Esophagus (tissue), 2 donors: ENCODE measurements at places on chromosomes 16 and 17. TPM values are rescaled to one million over a fixed set of nuclear protein-coding genes. Genes with fewer than 3 reads are reported as not detected.

Gene PRCD
- polyA plus RNA-seq: 1.2 TPM

Gene LPO
- not detected for polyA plus RNA-seq

Gene CES1
- 48.1 TPM for polyA plus RNA-seq

Gene SECTM1
- polyA plus RNA-seq: 10.8 TPM

Gene TBC1D3G
- polyA plus RNA-seq: not detected

Gene PYCARD
- polyA plus RNA-seq: 79.2 TPM

Gene FUS
- polyA plus RNA-seq: 170 TPM

Gene TMEM208
- polyA plus RNA-seq: 83.1 TPM

Gene ATP1B2
- 0.51 TPM for polyA plus RNA-seq

Gene SDK2
- polyA plus RNA-seq: 0.55 TPM

Gene PERCC1
- not detected for polyA plus RNA-seq

Gene RARA
- polyA plus RNA-seq: 6.6 TPM

Gene KRT33B
- 0.12 TPM for polyA plus RNA-seq

Gene CHST5
- polyA plus RNA-seq: 0.13 TPM

Gene CTRL
- polyA plus RNA-seq: 0.77 TPM

Gene OSGIN1
- polyA plus RNA-seq: 6.0 TPM

Gene SMURF2
- polyA plus RNA-seq: 3.1 TPM

Gene KRTAP9-8
- not detected for polyA plus RNA-seq

Gene TBC1D3
- not detected for polyA plus RNA-seq

Gene ITGB3
- 1.0 TPM for polyA plus RNA-seq

Gene SLFN14
- polyA plus RNA-seq: not detected

Gene BRIP1
- 1.4 TPM for polyA plus RNA-seq

Gene CACNG5
- polyA plus RNA-seq: not detected

Gene ANKS4B
- not detected for polyA plus RNA-seq

Gene KPNA2
- 49.4 TPM for polyA plus RNA-seq

Gene CES3
- 1.8 TPM for polyA plus RNA-seq

Gene MYO1D
- 31.8 TPM for polyA plus RNA-seq

Gene KRT10
- polyA plus RNA-seq: 30.1 TPM

Gene KRTAP4-1
- not detected for polyA plus RNA-seq

Gene PDILT
- polyA plus RNA-seq: not detected

Gene CD7
- polyA plus RNA-seq: 2.6 TPM

Gene NME2
- 640 TPM for polyA plus RNA-seq

Gene WFDC1
- polyA plus RNA-seq: 4.5 TPM

Gene NOS2
- 0.26 TPM for polyA plus RNA-seq

Gene PRSS36
- polyA plus RNA-seq: 2.4 TPM

Gene TMC5
- 0.18 TPM for polyA plus RNA-seq

Gene MAPT
- 4.5 TPM for polyA plus RNA-seq
